Left ventricle myocardium inferior (tissue), 1 donor: ENCODE measurements at places on chromosomes 6 and 20. TPM values are rescaled to one million over a fixed set of nuclear protein-coding genes. Genes with fewer than 3 reads are reported as not detected.

The TRERF1 gene
- total RNA-seq: 1.4 TPM

DNA sequence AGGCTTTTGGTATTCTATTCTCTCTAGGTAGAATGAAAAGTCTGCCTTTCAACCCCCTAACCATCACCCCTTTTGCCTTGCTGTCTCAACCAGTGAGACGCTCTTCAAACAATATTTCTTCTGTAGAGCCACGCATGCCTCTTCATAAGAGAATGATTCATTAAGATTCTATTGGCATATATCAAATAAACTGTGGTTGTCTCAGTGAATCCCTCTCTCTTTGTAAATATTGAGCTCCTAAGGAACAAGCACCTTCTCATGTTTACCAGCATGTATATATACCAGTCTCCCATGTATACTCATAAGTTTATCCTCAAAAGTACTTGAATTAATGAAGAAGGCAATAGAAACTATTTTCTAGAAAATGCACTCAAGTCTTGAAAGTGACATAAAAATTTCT lies 90.6 kb downstream of the HAO1 start:
- DNase-seq: no peak

The KCNB1 gene
- total RNA-seq: 0.77 TPM

The RFX6 gene
- total RNA-seq: not detected

GRCh38 chr6:31663961-31664789 lies 622 bp downstream of the GPANK1 start:
- DNase-seq: no peak

- DNase-seq: no peak
Measured at GRCh38 chr6:150005761-150006651, 19.3 kb downstream of the RAET1L start.

The CCN5 gene
- 37.0 TPM for total RNA-seq

DNA sequence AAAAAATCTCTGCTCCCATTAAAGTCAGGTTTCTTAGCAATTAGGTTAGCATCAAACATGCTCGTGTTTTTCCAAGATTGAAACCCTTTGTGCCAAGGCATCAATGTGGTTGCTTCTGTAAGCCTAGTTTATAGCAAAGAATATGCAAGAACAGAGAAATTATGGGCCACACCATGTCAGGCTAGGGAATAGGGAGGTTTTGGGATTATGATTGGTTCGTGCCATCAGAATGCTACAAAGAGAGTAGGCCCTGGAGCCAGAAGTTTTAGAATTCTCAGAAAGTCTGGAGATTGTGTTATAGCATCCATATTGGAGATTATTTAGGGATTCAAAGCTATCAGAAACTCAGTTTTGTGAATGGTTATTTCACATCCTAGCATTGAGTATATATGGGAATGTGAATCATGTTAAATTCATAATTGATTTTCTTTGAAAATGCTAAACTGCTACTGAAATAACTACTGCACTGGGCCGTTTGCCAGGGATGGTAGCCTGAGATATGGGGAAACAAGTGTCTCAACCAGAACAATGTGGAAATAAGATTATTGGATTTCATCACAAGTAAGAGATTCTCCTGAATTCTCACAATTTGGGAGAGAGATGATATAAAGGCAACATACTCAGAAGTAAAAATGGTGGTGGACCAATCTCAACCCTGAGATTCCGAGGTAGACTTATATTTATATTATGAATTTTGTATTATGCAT lies 45.3 kb downstream of the ZNF292 start:
- DNase-seq: no peak

- DNase-seq: no peak
Measured at GRCh38 chr20:4805663-4806449, 84.1 kb downstream of the PRND start.
